Stromal cell of bone marrow (primary cell): ENCODE measurements at places on chromosomes 5 and 9.

DNA sequence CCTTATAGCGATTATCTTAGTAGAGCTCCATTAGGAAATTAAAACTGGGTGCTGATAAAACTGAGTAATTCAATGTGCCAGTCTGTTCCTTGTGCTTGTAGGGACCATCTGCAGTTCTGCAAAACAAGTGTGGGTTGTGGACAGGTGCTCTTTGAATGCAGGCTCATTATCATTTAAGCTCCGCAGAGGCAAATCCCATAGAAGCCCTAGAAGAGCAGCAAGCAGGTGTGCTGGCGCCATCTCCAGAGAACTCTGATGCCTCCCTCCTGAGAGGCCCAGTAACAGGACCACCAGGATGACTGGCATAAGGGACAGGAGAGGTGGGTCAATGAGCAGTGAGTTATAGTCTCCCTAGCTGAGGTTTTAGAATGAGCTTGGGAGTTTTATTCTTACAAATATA, 1342.4 kb upstream of the DMAC1 start:
- no peak for DNase-seq

- no peak for DNase-seq
Measured at GRCh38 chr5:116733991-116734975, 159.7 kb upstream of the SEMA6A start.

DNA sequence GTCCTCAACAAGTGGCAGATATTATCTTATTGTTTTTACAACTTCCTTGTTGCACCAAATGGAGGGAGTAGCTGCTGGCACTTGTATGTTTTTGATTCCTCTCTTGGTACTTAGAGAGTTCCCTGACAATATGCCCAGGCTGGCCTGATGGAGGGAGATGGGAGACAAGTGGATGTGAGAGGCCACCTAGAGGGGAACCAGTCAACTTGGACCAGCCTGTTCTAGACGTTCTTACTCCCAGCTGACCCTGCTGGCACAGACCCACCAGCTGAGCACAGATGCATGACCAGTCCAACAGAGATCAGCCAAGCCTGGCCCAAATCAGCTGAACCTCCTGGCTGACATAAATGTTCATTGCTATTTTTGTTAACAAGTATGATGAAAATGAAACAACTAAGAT, 60.9 kb upstream of the GDNF start:
- peak; percentile 49 for DNase-seq

GRCh38 chr9:6759185-6759977, 1.6 kb downstream of the KDM4C start:
- DNase-seq = peak; percentile 85

GRCh38 chr5:146947181-146947941, 68.8 kb upstream of the PPP2R2B start:
- DNase-seq = no peak

DNA sequence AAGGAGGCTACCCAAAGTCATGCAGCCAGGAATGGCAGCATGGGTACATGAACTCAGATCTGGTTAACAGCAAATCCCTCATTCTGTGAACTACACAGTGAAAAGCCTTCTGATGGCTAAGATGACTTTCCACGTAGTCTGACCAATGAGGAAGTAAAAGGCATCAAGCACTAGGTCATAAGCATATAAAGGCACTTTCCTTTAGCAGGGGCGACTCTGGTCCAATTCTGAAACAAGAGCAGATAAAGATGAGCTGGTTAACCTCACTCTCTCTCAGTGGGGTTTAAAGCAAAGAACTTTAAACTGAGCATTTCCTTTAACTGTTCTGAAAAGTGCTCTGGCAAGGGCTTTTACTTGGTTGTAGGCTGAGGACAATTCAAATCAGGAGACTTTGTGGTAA, 21.1 kb downstream of the PSMB7 start:
- no peak for DNase-seq

DNA sequence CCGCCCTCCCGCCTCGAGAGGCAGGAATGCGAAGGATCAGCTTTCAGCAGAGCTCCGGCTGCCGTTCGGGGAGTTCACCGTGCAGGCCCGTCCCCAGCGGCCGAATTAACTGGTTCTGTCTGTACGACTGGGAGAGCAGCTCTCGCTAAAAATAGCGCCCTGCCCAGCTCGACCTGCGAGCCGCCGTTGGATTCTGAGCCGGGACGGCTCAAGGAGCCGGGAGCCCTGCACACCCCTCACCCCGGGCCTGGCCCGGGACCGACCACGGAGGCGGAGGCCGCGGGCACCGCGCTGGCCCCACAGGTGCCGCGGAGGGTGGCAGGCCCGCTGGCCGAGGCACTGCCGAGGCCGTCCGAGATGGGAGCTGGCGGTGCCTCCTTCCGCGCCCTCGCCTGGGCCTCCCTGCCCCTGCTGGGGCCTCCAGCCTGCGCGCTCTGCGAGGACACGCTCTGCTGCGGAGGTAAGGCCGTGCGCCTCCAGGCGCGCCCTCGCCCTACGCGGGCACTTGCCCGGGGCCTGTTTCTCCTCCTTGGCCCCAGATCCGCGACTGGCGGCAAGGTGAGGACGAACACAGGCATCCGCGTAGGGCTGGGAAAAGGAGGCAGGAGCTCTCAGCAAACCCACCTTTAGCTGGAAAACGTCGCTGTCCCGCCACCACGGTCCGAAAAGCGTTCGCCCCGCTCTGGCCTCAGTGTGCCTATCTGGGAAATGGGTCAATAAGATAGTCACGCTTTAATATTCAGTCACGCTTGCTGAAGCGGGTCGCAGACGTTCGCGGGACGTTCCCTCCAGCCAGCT, 53.1 kb upstream of the DAB2IP start:
- DNase-seq = peak; percentile 20

- DNase-seq = no peak
Measured at GRCh38 chr5:113162208-113162607, 185.6 kb downstream of the DCP2 start.

DNA sequence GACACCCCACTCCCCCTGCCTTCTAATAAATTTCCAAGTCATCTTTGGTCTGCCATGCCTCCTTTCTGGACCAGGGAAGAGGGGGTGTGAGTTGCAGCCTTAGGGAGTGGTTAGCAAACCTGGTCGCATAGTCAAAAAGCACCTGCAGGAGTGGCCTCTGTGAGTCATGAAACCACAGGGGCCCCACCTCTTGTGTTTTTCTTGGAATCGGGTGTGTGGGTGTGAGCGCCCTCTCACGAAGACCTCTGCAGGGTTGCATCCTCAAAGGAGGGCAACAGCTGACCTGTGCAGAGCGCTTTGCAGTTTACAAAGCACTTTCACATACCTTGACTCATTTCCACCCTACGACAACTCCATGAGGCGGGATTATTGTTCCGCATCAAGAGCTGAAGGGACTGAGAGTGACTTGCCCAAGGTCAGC, 36.8 kb upstream of the TEX48 start:
- no peak for DNase-seq

GRCh38 chr5:3962113-3962512, 366.5 kb downstream of the IRX1 start:
- no peak for DNase-seq

GRCh38 chr5:123089914-123090660, 1.0 kb downstream of the PRDM6 start:
- no peak for DNase-seq

DNA sequence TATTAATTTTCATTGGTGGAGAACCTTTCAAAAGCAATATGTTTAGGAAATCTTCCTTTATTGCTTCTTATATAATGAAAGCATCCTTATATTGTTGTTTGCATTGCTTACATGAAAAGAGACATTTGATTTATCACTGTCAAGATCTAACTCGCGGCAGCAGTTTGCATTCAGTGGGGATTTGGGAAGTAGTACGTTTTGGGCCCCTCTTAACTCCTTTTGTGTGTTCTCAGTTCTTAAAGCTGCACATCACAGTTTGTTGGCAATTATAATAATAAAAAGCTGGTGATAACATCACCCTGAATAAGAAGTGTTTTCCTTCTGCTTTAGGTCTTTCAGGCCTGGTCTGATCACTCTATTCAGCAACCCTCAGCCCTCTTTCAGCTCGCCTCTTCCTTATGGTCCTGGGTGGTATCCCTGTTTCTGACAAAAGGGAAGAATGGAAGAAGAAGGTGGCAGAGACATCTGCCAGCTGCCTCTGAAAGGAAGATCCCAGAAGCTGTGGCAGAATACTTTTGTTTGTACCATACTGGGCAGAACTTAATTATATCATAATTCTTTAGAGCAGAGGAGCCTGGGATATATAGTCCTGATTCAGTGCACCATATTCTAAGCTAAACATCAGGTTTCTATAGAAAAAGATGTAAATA, 53.7 kb downstream of the PARP8 start:
- DNase-seq = no peak

GRCh38 chr9:126415741-126416370, 89.2 kb downstream of the MVB12B start:
- DNase-seq = no peak

DNA sequence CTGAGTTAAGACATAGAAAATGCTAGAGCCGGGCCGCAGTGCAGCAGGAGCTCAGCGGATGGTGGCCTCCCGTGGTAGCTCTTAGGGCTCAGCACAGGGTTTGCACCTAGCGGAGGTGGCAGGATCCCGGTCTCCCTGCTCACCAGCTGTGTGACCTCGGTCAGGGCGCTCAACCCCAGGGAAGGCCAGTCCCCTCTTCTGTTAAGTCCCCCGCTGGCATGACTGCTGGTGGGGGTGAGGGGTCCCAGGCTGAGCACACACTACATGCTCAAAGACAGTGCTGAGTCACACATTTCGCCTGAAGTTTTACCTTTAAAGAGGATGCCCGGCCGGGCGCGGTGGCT, 39.0 kb downstream of the HRH2 start:
- no peak for DNase-seq

DNA sequence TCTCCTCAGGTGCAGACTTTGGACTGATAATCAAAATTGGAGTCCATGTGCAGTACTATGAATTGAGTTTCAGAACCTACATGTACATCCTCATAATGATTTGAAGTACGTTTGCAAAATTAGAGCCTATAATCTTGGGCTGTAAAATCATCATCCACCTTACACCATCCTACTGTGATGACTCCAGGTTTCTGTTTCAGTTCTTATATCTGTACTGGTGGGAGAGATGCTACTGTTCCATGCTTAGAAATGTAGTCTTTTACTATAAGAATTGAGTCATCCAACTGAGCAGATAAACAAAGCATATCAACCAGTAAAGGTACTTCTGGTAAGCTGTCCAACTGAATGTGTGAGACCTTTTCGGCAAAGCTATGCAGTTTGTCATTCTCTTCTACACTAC, 586.3 kb upstream of the FAM174A start:
- DNase-seq = no peak
